ENCODE measurements at places on chromosomes 7 and 10. TPM values are rescaled to one million over a fixed set of nuclear protein-coding genes. Genes with fewer than 3 reads are reported as not detected.

DNA sequence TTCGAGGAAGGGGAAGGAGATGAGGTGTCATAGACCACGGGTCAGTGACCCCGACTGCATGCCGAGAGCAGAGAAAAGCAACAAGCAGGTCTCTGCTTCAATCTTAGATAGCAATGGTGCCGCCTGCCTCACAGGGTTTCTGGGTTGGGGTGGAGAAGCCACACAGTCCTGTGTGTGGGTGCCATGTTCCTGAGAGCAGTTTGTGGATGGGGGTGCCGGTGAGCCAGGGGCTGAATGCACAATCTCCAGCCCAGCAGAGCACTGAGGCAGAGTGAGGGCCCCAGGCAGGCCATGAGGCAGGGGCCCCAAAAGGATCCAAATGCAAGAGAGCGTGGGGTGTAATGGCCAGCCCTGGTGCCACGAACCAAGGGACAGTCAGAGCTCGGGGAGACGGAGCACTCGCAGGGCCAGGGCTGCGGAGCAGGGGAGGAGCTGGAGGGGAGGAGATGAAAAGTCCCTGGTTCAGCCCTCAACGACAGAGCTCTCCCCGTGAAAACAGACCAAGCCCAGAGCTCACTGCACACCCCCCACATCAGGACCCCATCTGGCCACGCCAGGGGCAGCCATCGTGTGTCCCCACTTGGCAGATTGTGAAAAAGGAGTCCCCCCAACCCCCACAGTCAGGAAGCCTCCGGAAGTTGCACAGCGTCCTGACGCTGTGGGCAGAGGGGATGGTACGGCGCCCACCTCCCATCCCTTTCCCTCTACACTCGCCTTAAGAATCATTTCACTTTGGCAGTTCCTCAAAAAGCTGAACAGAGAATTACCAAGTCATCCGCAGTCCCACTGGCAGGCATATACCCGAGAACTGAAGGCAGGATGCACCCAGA, 19.9 kb downstream of the WDR86 start:
- H3K4me1 ChIP-seq = peaks cover 76% of the 10 kb centered on the region
- H3K4me3 ChIP-seq = no peak overlapping the region
- H3K27me3 ChIP-seq = peaks cover 67% of the 10 kb centered on the region
- no peak for DNase-seq

DNA sequence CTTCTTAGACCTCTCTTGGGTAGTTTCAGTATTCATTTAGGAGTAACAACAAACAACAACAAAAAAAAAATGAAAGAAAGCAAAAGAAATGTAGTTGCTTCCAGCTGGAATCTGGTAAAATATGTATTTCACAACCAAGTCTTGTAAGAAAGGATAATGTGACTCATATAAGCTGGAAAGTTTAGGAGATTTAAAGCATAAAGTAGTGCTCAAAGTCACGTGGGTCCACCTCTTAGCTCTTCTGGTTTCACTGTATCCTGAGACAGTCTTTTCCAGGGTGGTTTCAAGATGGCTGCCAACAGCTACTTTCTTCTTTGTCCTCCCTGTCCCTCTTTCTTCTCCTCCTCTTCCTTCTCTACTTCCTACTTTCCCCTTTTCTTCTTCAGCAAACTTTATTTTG, 69.5 kb upstream of the CDK13 start:
- no peak overlapping the region for H3K27ac ChIP-seq
- H3K4me1 ChIP-seq = no peaks in the 10 kb centered on the region
- DNase-seq = no peak

GRCh38 chr10:48608279-48608681, 3.4 kb upstream of the ARHGAP22 start:
- H3K27ac ChIP-seq = no peak overlapping the region
- H3K36me3 ChIP-seq = no peaks in the 10 kb centered on the region
- H3K4me1 ChIP-seq = no peaks in the 10 kb centered on the region
- no peak overlapping the region for H3K4me3 ChIP-seq
- peak; percentile 73 for DNase-seq

- H3K27ac ChIP-seq = no peak overlapping the region
- no peaks in the 10 kb centered on the region for H3K4me1 ChIP-seq
- no peak overlapping the region for H3K4me3 ChIP-seq
- peaks cover 32% of the 10 kb centered on the region for H3K27me3 ChIP-seq
- no peaks in the 10 kb centered on the region for H3K36me3 ChIP-seq
Observed at GRCh38 chr10:79936625-79937615, 12.0 kb downstream of the SFTPD start.

- H3K4me3 ChIP-seq = no peak overlapping the region
- no peak overlapping the region for H3K27ac ChIP-seq
- no peaks in the 10 kb centered on the region for H3K27me3 ChIP-seq
- H3K4me1 ChIP-seq = no peaks in the 10 kb centered on the region
- H3K36me3 ChIP-seq = no peaks in the 10 kb centered on the region
- no peak for DNase-seq
Observed at GRCh38 chr7:112946350-112946749, 140.3 kb downstream of the GPR85 start.

- H3K27me3 ChIP-seq = no peaks in the 10 kb centered on the region
- H3K4me3 ChIP-seq = no peak overlapping the region
- no peaks in the 10 kb centered on the region for H3K4me1 ChIP-seq
Observed at GRCh38 chr10:24415455-24416125, 206.7 kb downstream of the KIAA1217 start.

Gene HOXA2
- total RNA-seq = not detected

Gene CAMK2B
- total RNA-seq = not detected
